Vagina (tissue), 2 donors: ENCODE measurements at places on chromosomes 2 and 18. TPM values are rescaled to one million over a fixed set of nuclear protein-coding genes. Genes with fewer than 3 reads are reported as not detected.
A peak's percentile ranks its signal among the peaks of the same experiment; 100 is the strongest.

GRCh38 chr2:39724828-39725144 is 54.3 kb downstream of the THUMPD2 start:
- no peaks in the 10 kb centered on the region for H3K27me3 ChIP-seq
- no peaks in the 10 kb centered on the region for H3K36me3 ChIP-seq
- H3K4me3 ChIP-seq: no peak overlapping the region
- no peaks in the 10 kb centered on the region for H3K4me1 ChIP-seq
- no peak overlapping the region for H3K27ac ChIP-seq

- H3K4me3 ChIP-seq: no peak overlapping the region
- no peaks in the 10 kb centered on the region for H3K36me3 ChIP-seq
- H3K27me3 ChIP-seq: no peaks in the 10 kb centered on the region
Observed at GRCh38 chr2:205130111-205130829, 552.0 kb upstream of the NRP2 start.

DNA sequence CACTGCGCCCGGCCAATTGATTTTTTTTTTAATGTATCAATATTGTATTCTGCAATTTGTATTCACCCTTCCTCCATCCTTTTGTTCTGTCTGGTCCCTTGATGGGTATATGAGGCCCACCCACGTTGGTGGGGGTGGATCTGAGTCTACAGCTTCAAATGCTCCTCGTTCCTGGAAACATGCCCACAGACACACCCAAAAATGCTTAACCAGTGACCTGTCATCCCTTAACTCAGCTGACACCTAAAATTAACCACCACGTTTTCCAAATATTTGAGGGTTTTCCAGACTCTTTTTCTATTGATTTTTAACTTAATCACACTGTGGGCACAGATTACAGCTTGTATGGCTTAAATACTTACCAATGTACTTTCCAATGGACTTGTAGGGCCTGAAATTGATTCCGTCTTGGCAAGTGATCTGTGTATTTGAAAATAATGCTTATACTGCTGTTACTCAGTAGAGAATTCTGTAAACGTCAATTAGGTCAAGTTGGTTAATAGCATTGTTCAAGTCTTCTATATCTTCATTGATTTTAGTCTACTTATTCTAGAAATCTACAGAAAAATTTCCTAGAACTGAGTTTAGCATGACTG is 34.4 kb upstream of the CYP27C1 start:
- H3K36me3 ChIP-seq: peaks cover 25% of the 10 kb centered on the region
- no peak overlapping the region for H3K4me3 ChIP-seq
- H3K27me3 ChIP-seq: no peaks in the 10 kb centered on the region

DNA sequence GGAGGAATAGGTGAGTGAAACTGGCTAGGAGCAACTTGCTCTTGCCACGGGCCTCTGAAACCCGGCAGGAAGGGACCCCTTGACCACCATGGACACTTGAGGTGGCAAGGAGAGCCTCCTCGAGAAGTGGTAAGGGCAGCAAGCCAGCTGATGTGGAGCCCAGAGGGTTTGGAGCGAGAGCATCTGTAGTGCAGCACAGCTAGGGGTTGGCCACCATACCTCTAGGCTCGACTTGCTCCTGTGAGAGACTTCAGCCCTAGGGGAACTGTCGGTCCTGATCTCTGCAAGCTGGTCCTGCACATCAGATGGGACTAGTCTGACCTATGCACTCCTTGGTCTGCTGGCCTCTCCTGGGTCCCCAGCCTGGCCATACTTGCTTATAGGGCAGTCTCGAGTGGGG is 158.4 kb downstream of the CCDC178 start:
- no peaks in the 10 kb centered on the region for H3K36me3 ChIP-seq
- H3K27me3 ChIP-seq: no peaks in the 10 kb centered on the region
- no peak overlapping the region for H3K4me3 ChIP-seq

DNA sequence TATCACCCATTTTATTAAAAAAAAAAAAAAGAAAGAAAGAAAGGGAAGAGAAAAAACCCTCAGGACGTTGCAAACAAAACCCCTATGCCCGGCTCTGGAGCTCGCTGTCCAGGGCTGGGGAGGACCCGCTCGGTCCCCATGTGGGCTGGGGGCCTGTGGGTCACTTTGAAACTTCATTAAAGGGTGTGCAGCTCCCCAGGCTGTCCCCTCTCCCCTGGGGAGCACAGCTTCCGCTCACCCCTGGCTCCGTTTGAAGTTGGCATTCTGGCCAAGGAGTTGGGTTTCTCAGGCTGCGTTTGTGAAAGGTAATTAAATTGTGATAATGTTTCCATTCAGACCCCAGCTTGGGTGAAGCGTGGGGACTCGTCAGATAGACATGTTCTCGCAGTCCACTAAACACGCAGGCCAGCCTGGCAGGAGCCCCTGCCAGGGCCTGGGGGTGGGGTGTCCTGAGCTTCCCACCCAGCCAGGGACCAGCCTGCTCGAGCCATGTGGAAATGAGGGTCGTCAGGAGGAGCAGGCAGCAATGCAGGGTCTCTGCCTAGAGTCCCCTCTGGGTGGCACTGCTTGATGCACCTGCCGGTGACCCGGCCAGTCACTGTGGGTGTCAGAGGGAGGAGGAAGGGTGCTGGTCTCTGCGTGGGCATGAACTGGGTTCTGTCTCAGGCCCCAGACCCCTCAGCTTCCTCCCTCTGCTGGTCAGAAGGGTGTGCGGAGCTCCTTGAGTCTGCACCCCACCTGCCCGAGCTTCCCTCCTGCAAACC is 166.2 kb downstream of the INHBB start:
- no peak overlapping the region for H3K27ac ChIP-seq
- no peaks in the 10 kb centered on the region for H3K27me3 ChIP-seq

- DNase-seq: no peak
- no peaks in the 10 kb centered on the region for H3K27me3 ChIP-seq
Observed at GRCh38 chr2:34102339-34102738, 503.2 kb upstream of the FAM98A start.

- no peak for DNase-seq
- H3K27ac ChIP-seq: no peak overlapping the region
- no peak overlapping the region for H3K4me3 ChIP-seq
- H3K27me3 ChIP-seq: no peaks in the 10 kb centered on the region
Observed at GRCh38 chr2:215277944-215278343, 33.9 kb upstream of the ATIC start.

DNA sequence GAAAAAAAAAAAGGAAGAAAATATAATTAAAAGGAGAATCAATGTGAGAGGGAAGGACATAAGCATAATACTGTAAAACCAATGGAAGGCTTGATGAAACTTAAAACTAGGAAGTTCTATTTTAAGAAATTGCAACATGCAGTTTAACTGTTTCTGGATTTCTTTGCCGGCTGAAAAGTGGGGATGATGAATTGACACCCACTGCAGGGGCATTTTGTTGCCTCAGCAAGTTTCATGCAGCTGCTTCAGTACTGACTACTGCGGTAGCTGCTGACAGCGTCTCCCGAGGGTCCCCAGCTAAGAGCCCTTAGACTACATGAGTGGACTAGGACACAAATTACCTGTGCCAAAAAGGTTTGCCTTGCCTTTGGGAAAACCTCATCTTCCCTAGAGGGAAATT is 69.2 kb downstream of the B3GNT2 start:
- no peak for DNase-seq
- H3K27ac ChIP-seq: no peak overlapping the region
- H3K4me3 ChIP-seq: no peak overlapping the region
- H3K27me3 ChIP-seq: no peaks in the 10 kb centered on the region
- H3K36me3 ChIP-seq: no peaks in the 10 kb centered on the region

- no peak overlapping the region for H3K4me3 ChIP-seq
- DNase-seq: no peak
- no peaks in the 10 kb centered on the region for H3K27me3 ChIP-seq
- H3K27ac ChIP-seq: no peak overlapping the region
- no peaks in the 10 kb centered on the region for H3K36me3 ChIP-seq
Observed at GRCh38 chr18:7429831-7430230, 137.3 kb upstream of the PTPRM start.

DNA sequence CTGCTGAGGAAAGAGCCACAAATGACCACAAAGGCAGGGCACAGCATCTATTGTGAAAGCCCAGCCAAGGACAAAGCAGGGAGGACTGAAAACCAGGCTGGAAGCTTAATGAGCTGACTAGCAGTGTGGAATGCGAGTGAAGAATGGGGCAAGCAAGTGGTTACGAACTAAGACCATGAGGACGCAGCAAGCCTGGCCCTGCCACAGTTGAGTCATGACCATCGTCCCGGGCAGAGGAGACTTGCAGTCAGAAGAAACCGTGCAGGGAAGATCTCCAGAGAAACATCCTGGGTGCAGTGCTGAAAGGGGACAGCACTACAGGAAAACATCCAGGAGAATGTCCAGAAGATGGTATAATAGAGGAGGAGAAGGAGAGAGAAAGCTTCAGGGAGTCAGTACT is 120.5 kb upstream of the GYPC start:
- DNase-seq: no peak
- no peaks in the 10 kb centered on the region for H3K36me3 ChIP-seq
- H3K4me3 ChIP-seq: no peak overlapping the region
- no peaks in the 10 kb centered on the region for H3K27me3 ChIP-seq

DNA sequence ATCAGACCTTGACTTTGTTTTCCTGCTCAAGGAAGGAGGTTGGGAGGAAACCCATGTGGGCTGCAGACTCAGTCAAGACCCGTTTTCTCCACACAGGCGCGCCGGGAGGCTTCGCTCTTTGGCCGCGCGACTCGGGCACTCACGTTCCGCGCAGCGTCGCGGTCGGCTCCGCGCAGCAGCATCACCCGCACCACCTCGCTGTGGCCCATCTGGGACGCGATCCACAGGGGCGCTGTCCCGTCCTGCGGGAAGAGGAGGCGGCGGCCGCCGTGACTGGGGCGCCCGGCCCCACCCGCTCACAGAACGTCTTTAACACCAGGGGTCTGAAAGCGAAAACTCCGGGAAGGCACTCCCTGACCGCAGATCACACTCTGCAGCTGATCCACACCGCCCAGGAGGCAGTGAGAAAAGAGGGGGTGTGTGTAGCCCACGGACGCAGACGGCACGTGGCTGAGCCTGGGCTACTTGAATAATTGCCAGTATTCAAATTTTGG is 33.1 kb upstream of the NPC1 start:
- H3K4me3 ChIP-seq: peak overlapping the region; percentile 49
- DNase-seq: no peak
- H3K27ac ChIP-seq: peak overlapping the region; percentile 65
- H3K4me1 ChIP-seq: peaks cover 11% of the 10 kb centered on the region
- no peaks in the 10 kb centered on the region for H3K36me3 ChIP-seq

DNA sequence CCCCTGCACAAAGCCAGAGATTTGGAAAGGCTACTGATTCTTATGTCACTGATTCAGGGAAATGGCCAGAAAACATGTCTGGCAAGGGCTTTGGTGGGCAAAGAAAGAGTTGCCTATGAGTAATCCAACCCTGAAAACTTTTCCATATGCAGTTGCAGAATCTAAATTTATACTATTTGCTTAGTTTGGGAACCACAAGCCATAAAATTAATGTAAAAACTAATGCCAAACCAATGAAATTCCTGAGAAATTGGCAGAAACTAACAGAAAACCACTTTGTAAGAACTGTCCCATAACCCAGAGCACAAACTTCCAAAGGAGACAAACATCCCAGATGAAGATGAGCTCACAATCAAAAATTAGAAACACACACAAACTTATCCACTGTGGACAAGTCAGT is 48.8 kb downstream of the TCF4 start:
- H3K27ac ChIP-seq: no peak overlapping the region
- no peaks in the 10 kb centered on the region for H3K36me3 ChIP-seq
- peaks cover 4% of the 10 kb centered on the region for H3K4me1 ChIP-seq
- DNase-seq: no peak
- H3K27me3 ChIP-seq: no peaks in the 10 kb centered on the region
- no peak overlapping the region for H3K4me3 ChIP-seq

DNA sequence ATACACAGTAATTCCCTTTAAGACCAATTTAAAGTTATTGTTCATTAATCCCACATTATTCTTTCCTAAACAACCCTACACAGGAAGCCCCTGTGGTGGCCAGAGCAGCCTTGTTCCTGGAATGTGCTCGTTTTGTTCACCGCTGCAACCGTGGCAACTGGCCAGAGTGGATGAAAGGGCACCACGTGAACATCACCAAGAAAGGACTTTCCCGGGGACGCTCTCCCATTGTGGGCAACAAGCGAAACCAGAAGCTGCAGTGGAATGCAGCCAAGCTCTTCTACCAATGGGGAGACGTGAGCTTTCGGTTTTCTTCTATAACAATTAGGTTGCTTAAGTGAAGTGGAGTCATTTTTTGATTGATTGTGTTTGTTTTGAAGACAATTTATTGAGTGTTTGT is 101.0 kb downstream of the UNC80 start:
- no peaks in the 10 kb centered on the region for H3K4me1 ChIP-seq
- H3K36me3 ChIP-seq: no peaks in the 10 kb centered on the region
- DNase-seq: no peak
- H3K4me3 ChIP-seq: no peak overlapping the region
- no peaks in the 10 kb centered on the region for H3K27me3 ChIP-seq
- H3K27ac ChIP-seq: no peak overlapping the region

- no peaks in the 10 kb centered on the region for H3K27me3 ChIP-seq
- H3K4me3 ChIP-seq: no peak overlapping the region
- peak; percentile 56 for DNase-seq
- no peaks in the 10 kb centered on the region for H3K36me3 ChIP-seq
- H3K27ac ChIP-seq: no peak overlapping the region
- H3K4me1 ChIP-seq: no peaks in the 10 kb centered on the region
Observed at GRCh38 chr2:236939721-236940231, 145.9 kb upstream of the COPS8 start.

DNA sequence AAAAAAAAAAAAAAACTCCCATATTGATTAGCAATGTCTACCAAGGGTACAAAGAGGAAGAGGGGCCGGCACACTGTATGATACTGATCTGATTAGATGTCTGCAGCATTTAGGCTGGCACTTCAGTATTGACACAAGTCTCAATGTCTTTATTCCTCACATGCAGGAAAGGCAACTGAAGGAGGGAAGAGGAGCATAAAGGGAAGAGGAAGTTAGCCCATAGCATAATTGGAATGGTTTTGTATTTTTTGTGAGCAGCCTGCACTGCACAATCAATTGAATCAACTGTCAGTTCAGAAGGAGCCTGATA is 79.0 kb downstream of the DNER start:
- no peak for DNase-seq
- no peak overlapping the region for H3K4me3 ChIP-seq
- H3K27me3 ChIP-seq: no peaks in the 10 kb centered on the region
- no peaks in the 10 kb centered on the region for H3K4me1 ChIP-seq
- no peak overlapping the region for H3K27ac ChIP-seq
- no peaks in the 10 kb centered on the region for H3K36me3 ChIP-seq

DNA sequence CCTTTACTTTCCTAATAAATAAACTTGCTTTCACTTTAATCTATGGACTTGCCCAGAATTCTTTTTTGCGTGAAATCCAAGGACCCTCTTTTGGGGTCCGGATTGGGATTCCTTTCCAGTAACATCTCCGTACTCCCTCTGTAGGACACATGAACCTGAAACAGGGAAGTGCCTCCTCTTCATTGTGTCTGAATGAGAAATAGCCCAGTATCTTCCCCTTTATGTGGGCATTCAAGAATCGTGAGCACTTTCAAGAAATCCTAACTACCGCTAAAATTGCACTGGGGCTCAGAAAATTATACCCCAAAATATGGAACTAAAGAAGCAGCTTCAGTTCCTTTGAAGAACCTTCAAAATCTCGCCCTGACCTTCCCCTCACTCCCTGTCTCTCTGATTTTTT is 7.8 kb upstream of the POMC start:
- H3K27ac ChIP-seq: no peak overlapping the region
- no peaks in the 10 kb centered on the region for H3K27me3 ChIP-seq
- no peak overlapping the region for H3K4me3 ChIP-seq
- H3K4me1 ChIP-seq: no peaks in the 10 kb centered on the region
- no peak for DNase-seq
- H3K36me3 ChIP-seq: no peaks in the 10 kb centered on the region

GRCh38 chr2:38615237-38615636 is 12.5 kb upstream of the HNRNPLL start:
- no peaks in the 10 kb centered on the region for H3K36me3 ChIP-seq
- H3K4me3 ChIP-seq: no peak overlapping the region
- H3K4me1 ChIP-seq: peaks cover 7% of the 10 kb centered on the region

IGFBP5 gene
- 1,041 TPM for total RNA-seq

FLACC1 gene
- total RNA-seq: 0.74 TPM

RGPD3 gene
- 0.25 TPM for total RNA-seq

SPOPL gene
- 20.1 TPM for total RNA-seq

TTN gene
- 2.0 TPM for total RNA-seq
